ENCODE measurements at places on chromosomes 7 and 10. TPM values are rescaled to one million over a fixed set of nuclear protein-coding genes. Genes with fewer than 3 reads are reported as not detected.

Gene AKR1D1
- total RNA-seq: not detected

Gene CYP3A4
- not detected for total RNA-seq

Gene PRSS37
- not detected for total RNA-seq

Gene SEMA3D
- 11.2 TPM for total RNA-seq

Gene PON1
- not detected for total RNA-seq

Gene CYP26C1
- 0.31 TPM for total RNA-seq

Gene CNNM1
- 3.1 TPM for total RNA-seq

Gene SDK1
- total RNA-seq: 6.1 TPM

Gene ERCC6
- total RNA-seq: 11.9 TPM

Gene TRIL
- 3.9 TPM for total RNA-seq

Gene TAS2R3
- 1.5 TPM for total RNA-seq

Gene PDE6C
- not detected for total RNA-seq

Gene ATP6V0A4
- not detected for total RNA-seq

Gene GNG11
- 14.2 TPM for total RNA-seq

Gene GIMAP1
- 8.2 TPM for total RNA-seq

Gene SLC39A12
- not detected for total RNA-seq

Gene FKBP6
- total RNA-seq: not detected

Gene FGFR2
- 79.3 TPM for total RNA-seq

Gene SPDYE5
- total RNA-seq: not detected

Gene NOS3
- total RNA-seq: 29.4 TPM

Gene PRPS1L1
- not detected for total RNA-seq

Gene TDRD1
- total RNA-seq: 0.12 TPM

Gene CALHM2
- total RNA-seq: 43.5 TPM

Gene HERC4
- 30.3 TPM for total RNA-seq

Gene PAXIP1
- 10.2 TPM for total RNA-seq

Gene LGI1
- total RNA-seq: 0.35 TPM

Gene SPDYE1
- total RNA-seq: not detected

Gene LRRN3
- 1.6 TPM for total RNA-seq

Gene DMTF1
- 142 TPM for total RNA-seq

Gene HSPA12A
- total RNA-seq: 12.3 TPM

Gene SHTN1
- total RNA-seq: 7.7 TPM

Gene TMEM140
- 21.8 TPM for total RNA-seq

Gene TAS2R41
- total RNA-seq: not detected

Gene TSPAN13
- total RNA-seq: 5.5 TPM

Gene VENTX
- total RNA-seq: 2.0 TPM

Gene GPC2
- total RNA-seq: 0.39 TPM

Gene PAX2
- not detected for total RNA-seq

Gene HOXA5
- total RNA-seq: 11.0 TPM

Gene RPEL1
- total RNA-seq: not detected

Gene SLC26A3
- total RNA-seq: 6.9 TPM

Gene LRRD1
- total RNA-seq: 0.23 TPM

Gene SPOCK2
- 9.0 TPM for total RNA-seq

Gene CDH23
- 5.1 TPM for total RNA-seq

Gene OPALIN
- total RNA-seq: not detected

Gene ALKBH4
- total RNA-seq: 16.8 TPM

Gene GFRA1
- total RNA-seq: 62.5 TPM

Gene LIPK
- total RNA-seq: not detected

Gene AZGP1
- total RNA-seq: 1.5 TPM

Gene SLIT1
- 0.04 TPM for total RNA-seq

Gene VPS37D
- 2.6 TPM for total RNA-seq

Gene CAV1
- total RNA-seq: 634 TPM
